ENCODE measurements at places on chromosomes 7 and 10. TPM values are rescaled to one million over a fixed set of nuclear protein-coding genes. Genes with fewer than 3 reads are reported as not detected.
A peak's percentile ranks its signal among the peaks of the same experiment; 100 is the strongest.

GRCh38 chr7:106026101-106026500 lies 63.0 kb downstream of the CDHR3 start:
- DNase-seq, result no peak
- H3K27ac ChIP-seq, result no peak overlapping the region
- H3K4me1 ChIP-seq, result no peaks in the 10 kb centered on the region
- no peak overlapping the region for H3K4me3 ChIP-seq
- no peaks in the 10 kb centered on the region for H3K36me3 ChIP-seq

PNLIPRP3 gene
- not detected for total RNA-seq

BEND7 gene
- 24.0 TPM for total RNA-seq

DNA sequence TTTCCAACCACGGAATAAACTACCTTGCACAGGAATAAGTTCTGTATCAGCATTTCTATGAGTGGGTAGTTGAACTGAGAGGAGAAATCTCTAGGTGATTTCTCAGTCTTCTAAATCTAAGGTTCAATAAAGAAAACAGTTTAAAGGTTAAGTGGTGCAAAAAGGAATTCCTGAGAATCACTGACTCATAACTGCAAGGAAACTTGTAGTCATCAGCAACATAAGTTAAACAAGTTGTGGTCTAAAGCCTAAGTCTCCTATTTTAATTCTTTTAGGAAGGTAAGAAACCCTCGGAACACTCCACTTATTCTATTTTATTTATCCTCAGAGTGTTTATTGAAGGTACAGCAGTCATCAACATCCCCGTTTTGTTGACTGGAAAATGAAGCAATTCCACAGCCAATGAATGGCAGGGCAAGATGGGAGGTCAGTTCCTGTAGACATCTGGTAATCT lies 92.4 kb upstream of the PIK3CG start:
- DNase-seq, result no peak
- H3K27me3 ChIP-seq, result no peaks in the 10 kb centered on the region
- H3K27ac ChIP-seq, result no peak overlapping the region

PRKAR2B gene
- 4.0 TPM for total RNA-seq

DNA sequence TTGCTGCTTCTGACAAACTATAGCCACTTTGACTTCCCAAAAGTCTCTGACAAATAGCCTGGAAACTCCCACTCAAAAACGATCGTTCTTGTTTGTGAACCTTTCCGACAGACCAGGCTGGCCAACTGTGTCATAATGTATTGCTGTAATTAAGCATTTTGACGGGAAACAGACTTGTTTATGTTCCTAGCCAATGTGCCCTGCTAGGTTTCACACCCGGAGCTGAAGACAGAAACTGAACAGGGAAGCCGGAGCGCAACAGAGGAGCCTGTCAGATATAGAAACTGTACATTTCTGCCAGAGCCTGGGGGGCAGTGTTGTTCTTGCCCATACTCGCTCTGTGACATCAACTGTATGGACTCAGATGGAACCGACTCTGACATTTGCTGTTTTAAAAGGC lies 55.3 kb upstream of the C7orf33 start:
- H3K27ac ChIP-seq, result no peak overlapping the region
- no peaks in the 10 kb centered on the region for H3K27me3 ChIP-seq
- H3K4me1 ChIP-seq, result peaks cover 1% of the 10 kb centered on the region
- peak overlapping the region; percentile 7 for H3K4me3 ChIP-seq

Measured in aorta (tissue), 5 donors.